ENCODE measurements at places on chromosomes 1 and 21.
A peak's percentile ranks its signal among the peaks of the same experiment; 100 is the strongest.

DNA sequence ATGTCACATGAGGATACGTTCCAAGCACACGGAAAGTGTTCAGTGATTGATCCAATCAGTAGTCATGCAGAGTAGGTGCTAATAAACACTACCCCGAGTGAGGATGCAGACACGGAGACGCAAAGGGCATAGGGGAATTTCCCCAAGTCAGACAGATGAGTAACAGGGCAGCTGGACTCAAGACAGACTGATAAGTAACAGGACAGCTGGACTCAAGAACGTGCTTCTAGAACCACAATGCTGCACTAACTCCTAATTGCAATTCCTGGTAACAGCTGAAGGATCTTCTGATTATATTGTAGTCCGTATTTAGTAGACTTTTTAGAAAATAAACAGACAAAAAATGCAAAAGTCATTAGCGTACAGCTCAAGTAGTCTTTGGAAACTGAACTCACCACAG, 1.9 kb upstream of the OR2T10 start:
- no peak for DNase-seq

DNA sequence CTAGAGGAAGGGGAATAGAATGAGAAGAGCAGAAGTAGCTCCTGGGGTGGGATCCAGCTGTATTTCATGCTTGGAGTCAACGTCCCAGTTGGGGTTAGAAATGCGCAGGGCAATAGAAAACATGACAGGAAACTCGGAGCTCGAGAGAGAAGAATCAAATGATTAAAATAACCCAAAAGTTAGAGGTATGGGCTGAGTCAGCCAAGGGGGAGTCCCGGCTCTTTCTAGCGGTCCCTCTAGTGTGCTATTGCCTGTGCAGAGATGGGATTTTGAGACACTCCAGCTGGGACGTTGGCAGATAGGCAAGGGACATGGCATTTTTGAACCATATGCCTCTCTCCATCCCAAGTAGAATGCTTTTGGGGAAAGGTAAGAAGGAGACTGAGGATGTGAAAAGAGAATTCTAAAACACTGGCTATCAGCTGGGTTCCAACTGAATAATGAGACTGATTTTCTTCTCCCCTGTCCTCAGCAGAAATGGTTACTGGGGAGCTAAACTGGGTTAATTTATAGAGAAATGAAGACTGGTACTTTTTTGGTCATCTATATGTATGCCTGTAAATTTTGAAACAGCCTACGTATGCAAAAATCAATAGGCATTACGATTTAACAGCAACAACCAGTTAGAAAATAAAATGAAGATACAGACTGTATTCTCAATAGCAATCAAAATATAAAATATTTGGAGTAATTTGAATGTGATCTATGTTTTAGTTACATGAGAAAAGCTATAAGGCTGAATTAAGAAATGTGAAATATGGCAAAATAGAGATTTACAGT, 7.0 kb upstream of the VPS26C start:
- no peak for DNase-seq

DNA sequence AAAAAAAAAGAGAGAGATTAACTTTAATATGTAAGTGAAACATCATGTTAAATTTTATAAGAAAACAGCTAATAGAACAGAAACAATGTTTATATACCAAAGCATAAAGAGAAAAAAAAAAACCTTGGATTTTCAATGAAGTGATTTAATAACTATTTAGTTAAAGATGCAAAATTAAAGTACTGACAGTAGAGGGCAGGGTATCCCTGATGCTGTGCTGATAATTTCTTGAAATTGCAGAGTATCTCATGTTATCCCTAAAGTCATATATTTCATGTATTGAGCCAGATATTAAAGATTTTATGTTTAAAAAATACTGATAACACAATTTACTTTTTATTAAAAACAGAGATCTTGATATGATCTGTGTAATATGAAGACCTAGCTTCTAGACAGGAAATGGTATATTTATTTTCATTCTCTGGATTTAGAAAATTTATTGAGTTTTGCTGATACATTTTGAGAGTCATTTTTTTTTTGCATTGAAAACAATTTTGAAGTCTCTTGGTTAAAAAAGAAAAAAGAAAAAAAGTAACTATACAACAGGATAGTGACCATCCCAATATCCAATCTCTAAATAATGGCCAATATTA, 273.2 kb downstream of the USP25 start:
- DNase-seq, result no peak

- peak; percentile 75 for DNase-seq
Observed at GRCh38 chr1:171841050-171841910, at the start of gene DNM3. Gene DNM3 (plus strand): TSS chr1:171841498. CDS start chr1:171841657, 159 bp downstream.

- no peak for DNase-seq
Observed at GRCh38 chr1:26315874-26316850, 1.6 kb upstream of the CD52 start.

GRCh38 chr21:38721055-38721454, 84.7 kb upstream of the ETS2 start:
- DNase-seq, result no peak

GRCh38 chr1:198641501-198641900, 2.7 kb downstream of the PTPRC start:
- DNase-seq, result no peak

GRCh38 chr21:45401054-45401518, 3.9 kb upstream of the COL18A1 start:
- DNase-seq, result no peak

GRCh38 chr1:220717800-220718640, 27.9 kb downstream of the C1orf115 start:
- no peak for DNase-seq

- no peak for DNase-seq
Observed at GRCh38 chr1:31879981-31880608, 58.1 kb downstream of the PTP4A2 start.

- DNase-seq, result no peak
Observed at GRCh38 chr21:30942192-30942591, 60.8 kb upstream of the KRTAP11-1 start.

GRCh38 chr1:229430761-229431283, 3.1 kb downstream of the ACTA1 start:
- no peak for DNase-seq

DNA sequence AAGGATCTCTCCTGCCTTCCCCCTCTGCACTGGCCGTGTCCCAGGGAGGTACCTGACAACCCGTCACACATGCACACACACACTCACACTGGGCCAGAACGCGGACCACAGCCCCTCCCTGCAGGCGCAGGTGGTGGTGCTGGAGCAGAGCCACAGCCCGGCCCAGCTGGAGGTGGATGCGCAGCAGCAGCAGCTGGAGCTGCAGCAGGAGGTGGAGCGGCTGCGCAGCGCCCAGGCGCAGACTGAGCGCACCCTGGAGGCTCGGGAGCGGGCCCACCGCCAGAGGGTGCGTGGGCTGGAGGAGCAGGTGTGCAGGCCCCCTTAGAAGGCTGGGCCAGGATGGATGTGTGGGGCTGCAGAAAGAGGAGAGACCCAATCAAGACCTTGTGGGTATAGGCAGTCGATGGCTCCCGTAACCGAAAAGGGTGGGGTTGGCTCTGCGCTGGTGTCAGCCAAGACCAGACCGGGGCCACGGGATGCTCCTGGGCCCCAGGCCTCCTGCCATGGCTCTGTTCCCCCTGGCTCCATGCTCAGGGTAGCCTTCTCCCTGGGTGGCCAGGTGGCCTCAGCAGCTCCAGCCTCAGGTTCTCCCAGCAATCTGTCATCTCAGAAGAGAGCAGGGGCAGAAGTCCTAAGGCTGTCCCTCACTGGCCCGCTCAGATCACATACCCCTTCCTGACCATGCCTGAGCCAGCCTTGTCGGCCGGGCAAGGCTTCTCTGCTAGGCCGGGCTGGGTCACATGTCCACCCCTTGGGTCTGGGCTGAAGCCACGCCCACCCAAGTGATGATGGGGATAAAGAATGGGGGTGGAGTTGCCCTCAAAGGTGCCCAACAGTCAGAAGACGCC, 8.9 kb downstream of the MFAP2 start:
- no peak for DNase-seq

DNA sequence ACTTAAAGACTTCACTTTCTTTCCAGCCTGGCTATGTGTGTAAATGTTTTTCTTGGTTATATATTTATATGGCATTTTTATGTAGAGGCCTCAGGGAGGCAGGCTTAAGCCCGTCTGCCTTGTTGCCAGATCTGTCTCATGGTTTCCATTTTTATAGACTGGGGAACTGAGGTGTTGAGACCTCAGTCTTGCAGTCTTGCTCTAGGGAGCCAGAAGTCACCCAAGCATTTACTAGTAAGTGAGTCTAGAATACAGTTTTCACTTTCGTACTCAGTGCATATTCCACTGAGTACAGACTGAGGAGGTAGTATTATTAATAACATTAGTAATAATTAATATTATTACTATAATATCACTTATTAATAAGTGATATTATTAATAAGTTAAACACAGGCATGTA, 161.4 kb downstream of the UCK2 start:
- no peak for DNase-seq

- no peak for DNase-seq
Observed at GRCh38 chr1:2438038-2438437, 25.7 kb upstream of the PEX10 start.

- no peak for DNase-seq
Observed at GRCh38 chr1:186770421-186770820, 58.3 kb upstream of the PLA2G4A start.

DNA sequence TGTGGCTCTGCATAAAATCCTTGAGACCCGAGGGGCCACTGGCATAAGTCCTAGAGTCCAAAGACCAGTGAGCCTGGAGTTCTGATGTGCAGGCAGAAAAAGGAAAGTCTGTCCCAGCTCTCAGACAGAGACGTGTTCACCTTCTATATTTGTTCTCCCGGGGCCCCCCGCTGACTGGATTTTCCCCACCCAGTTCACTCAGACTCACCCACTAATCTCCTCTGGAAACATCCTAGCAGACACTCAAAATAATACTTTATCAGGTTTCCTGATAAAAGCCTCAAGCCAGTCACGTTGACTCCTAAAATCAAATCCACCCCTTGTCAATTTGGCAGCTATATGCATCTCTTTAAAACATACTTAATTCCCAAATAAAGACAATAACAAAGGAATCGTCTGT, 1084.2 kb upstream of the NCAM2 start:
- no peak for DNase-seq

- no peak for DNase-seq
Observed at GRCh38 chr1:62230718-62231117, 36.1 kb downstream of the L1TD1 start.

DNA sequence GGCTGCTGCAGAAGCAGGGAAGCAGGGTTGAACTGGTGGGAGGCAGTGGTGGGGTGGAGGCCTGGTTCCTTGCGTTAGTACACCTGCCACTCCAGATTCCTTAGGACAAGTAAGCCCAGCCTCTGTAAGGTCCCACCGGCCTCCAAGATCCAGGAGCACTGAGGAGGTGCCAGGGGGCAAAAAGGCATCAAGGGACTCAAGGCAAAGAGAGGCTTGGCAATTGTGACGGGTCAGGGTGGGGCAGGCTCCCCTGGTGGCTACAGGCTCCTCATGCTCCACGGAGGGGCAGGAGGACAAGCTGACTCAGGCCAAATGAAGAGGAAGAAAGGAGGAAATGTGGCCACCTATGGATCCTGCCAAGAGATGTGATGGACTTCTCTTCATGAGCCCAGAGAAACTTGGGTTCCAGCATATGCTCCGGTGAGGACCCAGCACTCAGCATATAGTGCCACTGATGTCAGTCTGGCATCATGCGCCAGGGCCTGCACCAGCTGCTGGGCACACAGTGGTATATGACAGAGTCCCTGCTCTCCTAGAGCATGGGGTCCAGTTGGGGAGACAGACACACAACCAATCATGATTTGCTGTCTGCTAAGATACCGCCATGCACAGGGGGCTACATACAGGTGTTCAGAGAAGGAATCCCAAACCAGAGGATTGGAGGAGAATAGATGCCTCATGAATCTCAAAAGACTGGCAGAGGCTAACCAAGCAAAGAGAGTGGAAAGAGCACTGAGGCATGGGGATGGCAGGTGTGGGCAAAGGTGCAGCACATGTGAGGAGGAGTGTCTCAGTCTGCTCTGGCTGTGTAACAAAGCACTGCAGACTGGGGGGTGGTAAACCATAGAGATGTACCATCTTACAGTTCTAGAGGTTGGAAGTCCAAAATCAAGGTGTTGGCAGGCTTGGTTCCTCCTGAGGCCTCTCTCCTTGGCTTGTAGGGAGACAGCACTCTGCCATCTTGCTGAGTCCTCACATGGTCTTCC, 249.7 kb downstream of the RHOU start:
- no peak for DNase-seq

- no peak for DNase-seq
Observed at GRCh38 chr1:26221094-26221493, 12.9 kb upstream of the CEP85 start.

DNA sequence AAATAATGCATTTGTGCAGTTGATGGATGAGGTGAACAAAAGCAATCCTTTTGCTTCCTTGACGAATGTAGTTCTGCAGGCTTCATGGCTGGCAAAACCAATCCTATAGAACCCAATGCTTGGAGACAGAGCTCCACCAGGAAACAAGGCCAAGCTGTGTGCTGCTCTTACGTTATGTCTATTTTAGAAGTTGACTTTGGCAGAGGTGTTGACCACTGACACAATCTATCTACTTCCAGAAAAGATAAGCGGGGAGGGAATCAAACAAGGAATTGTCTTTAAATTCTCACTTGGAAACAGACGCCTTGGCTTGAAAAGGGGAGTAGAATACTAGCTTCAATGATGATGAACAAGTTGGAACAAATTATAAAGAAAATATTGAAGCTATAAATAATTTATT, 211.2 kb downstream of the SETD4 start:
- DNase-seq, result no peak

DNA sequence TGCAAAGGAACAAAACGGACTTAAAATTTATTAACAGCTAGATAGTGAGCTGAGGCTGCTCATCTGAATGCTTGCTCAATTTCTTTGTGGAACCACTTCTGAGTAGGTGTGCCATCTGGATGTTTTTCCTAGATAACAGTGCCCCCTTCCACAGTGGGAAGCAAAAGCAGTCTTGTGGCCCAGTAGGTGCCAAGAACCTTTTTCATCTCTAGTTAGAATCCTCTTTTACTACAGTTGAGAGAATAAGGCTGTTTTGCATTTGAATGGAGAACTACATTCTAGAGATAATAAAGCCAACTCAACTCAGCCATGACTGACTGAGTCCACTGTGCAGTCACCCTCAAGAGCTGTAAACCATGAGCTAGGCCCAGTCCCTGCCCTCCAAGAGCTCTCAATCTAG, 13.3 kb downstream of the F3 start:
- DNase-seq, result no peak

- DNase-seq, result no peak
Observed at GRCh38 chr1:178644308-178645120, 80.5 kb upstream of the RALGPS2 start.

DNA sequence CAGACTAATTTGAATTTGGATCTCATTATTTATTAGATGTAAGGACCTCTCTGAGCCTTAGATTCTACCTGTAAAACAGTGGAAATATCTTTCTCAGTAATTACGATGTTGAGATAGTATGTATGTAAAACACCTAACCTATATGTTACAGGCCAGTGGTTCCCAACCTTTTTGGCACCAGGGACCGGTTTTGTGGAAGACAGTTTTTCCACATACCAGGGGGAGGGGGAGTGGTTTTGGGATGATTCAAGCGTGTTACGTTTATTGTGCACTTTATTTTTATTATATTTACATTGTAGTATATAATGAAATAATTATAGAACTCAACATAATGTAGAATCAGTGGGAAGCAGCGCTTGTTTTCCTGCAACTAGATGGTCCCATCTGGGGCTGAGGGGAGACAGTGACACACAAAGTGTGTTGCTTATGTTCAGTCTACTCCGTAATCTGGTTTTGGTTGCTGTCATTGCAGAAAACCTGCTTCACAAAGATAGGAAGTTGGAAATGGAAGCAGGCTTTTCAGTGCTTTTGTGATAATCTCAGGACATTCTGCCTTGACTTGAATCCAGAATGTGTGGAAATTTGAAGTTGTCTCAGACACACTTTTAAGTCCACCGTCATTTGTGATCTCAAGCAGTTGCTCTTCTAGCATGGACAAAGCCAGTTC, 12.8 kb downstream of the XPR1 start:
- no peak for DNase-seq

Data from stimulated activated CD4-positive, alpha-beta T cell treated with anti-CD3 and anti-CD28 coated beads, Interleukin-12 subunit alpha, Interleukin-12 subunit beta, amount 100 ng/mL, for 4 hours (primary cell).